ENCODE measurements at places on chromosomes 2 and 18.

DNA sequence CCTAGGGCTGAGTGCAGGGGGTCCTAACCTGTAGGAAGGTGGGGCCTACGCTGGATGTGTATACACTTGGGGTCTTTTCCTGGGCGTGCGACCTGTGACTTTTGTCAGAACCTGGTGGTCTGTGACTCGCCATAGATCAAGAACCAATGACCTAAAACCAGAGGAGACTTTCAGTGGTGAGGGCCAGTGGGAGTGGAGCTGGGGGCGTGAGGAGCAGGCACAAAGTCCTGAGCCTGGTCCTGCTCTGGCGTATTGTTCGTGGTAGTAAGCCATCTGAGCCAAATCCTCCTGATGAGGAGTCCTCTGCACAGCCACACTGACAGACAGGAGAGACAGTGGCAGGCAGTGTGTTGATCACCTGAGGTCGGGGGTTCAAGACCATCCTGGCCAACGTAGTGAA is 8.9 kb downstream of the INPP4A start:
- no peak for DNase-seq

DNA sequence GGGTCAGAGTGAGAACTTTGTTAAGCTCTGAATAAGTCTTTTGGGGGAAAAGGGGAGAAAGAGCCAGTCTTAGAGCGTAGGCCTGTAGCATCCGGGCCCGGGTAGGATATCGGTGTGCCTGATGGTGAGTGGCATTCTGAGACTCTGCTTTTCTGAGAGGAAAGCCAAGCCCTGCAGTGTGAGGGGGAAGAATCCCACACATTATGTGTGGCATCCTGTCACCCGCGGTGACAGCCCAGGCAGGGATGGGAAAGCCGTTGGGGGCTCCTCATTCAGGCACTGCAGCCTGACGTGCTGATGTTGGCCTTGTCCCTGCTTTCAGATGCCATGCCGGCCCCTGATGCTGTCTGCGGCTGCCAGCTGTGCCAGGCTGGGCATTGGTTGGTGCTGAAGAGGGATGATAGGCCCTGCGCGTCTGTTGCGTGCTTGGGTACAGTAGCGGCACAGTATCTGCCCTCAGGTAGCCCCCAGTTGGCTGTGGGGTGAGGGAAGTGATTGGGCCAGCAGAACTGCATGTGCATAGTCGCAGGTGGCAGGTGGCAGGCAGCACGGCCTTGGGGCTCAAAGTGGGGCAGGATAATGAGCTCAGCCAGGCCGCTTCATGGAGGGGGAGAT is 37.6 kb downstream of the GLI2 start:
- no peak for DNase-seq

DNA sequence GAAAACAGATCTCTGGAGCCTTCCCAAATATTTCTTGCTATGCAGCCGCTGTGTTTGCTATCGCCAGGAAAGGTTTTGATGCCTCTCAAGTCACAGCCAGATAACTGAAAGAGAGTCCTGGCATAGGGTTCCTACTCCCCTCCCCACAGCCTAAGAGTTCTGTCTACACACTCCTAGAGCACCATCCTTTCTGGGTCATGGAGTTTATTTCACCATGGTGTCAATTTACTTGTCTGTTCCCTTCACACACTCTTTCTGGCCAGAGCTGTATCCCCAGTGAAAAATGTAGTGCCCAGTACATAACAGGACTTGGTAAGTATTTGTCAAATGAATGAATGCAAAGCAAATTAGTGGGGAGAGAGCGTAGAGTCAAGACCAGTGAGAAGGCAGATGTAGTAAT is 185.3 kb downstream of the HAUS1 start:
- no peak for DNase-seq

GRCh38 chr2:86416146-86416545 is 25.0 kb upstream of the KDM3A start:
- DNase-seq = no peak

- no peak for DNase-seq
Measured at GRCh38 chr2:86598966-86599365, 24.7 kb downstream of the RNF103 start.

GRCh38 chr18:717003-717402 is 4.6 kb upstream of the ENOSF1 start:
- no peak for DNase-seq

GRCh38 chr2:7206111-7206810 is 289.0 kb downstream of the RNF144A start:
- DNase-seq = no peak

- no peak for DNase-seq
Measured at GRCh38 chr18:47968721-47969120, 38.3 kb upstream of the SMAD2 start.

- DNase-seq = no peak
Measured at GRCh38 chr2:102082571-102083392, 59.8 kb upstream of the IL1R1 start.

DNA sequence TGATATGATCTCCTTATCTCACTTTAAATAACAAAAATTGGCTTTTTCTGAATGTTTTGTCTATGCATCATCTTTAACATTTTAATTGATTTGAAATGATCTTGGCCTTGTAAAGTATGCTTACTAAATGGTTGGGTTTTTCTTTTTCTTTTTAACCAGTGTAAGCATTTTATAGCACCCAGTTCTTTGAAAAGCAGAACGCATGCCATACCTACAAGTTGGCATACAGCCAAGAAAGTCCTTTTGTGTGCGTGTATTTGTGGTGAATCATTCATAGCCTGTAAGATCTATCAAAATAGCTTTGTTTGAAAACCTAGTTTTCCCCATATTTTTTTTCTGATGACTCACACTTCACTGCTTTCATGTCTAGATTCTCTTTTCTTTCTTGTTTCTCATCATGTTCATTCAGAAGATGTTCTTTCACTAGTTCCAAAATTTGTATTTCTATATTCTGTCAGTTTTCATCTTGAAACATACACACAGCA is 4.1 kb upstream of the VRK2 start:
- no peak for DNase-seq

DNA sequence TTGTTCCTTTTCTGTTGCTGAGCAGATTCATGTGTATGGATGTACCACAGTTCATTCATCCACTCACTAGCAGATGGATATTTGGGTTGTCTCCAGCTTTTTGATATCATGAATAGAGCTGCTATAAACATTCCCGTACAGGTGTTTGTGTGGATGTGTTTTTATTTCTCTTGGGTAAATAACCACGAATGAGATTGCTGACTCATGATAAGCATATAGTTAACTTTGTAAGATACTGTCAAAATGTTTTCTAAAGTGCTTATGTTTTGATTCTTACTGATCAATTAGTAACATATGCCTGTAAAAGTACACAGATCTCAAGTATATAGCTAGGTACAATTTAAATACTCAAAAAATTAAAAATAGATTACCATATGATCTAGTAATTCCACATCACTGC is 27.7 kb downstream of the TSN start:
- no peak for DNase-seq

DNA sequence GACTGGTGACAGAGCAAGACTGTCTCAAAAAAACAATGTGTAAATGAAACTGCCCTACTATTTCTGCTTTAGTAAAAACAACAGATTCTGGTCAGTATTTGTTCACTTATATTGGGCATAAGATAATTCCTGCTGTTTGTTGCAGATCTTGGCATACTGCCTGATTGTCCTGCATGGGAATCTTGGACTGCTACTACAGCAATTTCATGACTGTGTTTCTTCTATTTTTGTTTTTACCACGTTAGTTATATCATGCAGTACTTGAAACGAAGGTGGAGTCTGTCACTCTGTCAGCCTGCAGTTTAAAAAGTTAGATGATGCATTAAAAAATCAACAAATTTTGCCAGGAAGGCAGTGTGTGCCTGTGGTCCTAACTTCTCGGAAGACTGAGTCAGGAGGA is 14.2 kb upstream of the CLASP1 start:
- no peak for DNase-seq

GRCh38 chr18:79664525-79665125 is 15.0 kb upstream of the CTDP1 start:
- DNase-seq = no peak

GRCh38 chr18:62842898-62843297 is 127.6 kb downstream of the PHLPP1 start:
- no peak for DNase-seq

DNA sequence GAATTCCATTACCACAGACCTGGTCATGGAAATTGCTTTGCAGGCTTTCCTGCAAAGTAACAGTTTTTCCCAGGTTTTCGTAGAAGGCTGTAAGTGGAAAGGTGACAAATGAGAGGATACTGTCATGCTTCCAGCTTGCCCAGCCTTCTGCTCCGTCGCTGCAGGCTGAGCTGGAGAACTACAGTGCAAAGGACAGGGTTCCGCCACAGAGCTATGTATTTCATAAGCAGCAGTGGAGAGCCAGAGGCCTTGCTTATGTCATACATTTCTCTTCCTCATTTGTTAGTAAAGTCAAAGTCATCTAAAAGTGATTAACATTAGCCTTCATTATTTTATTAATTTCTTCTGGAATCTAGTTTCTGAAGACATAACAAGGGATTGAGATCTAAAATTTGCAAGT is 72.9 kb upstream of the RBM44 start:
- no peak for DNase-seq

DNA sequence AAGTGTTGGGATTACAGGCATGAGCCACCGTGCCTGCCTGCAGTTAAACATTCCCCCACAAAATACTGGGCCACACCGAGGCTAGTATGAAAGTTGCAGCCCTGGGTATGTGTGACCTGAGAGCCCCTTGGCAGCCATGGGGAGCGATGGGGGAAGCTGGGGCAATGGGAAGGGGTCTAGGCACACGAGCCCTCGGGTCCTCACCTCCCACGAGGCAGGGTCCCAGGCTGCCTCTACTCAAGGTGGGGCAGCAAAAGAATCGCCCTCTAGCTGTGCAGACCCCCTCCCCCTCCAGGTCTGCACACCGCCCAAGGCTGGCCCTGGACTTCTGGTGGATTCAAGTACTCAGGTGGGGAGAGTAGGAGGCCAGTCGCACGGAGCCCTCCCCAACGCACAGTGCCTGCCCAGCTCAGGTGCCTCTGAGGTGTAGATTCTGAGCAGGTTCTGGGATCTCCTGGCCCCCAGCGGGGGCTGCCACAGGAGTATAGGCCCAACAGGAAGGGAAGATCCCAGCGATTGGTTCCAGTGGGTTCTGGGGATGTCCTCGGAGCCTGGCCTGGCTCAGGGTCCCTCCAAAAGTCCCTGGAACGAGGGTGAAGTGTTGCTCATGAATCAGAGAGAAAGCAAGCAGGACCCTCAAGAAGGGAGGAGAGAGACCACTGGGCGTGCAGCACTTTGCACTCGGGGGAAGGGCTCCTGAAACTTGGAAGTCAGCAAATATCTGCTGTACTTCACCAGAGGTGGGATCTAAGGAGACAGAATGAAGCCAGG is 2.6 kb downstream of the GPR35 start:
- no peak for DNase-seq

All from cortex of kidney (tissue), 1 donor.